ENCODE measurements at places on chromosomes 7 and 10.
A peak's percentile ranks its signal among the peaks of the same experiment; 100 is the strongest.

DNA sequence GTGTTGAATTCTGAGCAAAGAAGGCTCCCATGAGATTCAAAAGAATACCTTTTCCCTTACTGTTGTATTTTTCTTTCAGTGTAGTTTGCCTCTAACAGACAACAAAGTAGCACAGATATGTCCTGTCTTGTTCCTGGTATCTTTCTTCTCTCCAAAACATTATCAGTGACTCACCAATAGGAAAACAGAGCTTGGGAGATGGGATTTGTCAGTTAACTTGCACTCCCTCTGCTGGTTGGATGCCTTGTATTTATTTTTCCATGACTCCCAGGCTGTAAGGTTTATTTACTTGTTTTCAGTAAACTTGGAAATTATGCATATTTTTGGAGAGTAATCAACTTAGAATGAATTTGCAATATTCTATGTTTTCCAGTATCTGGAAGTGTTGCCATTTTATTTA, 129.7 kb downstream of the SAMD9 start:
- DNase-seq, result peak; percentile 12

GRCh38 chr10:67770537-67770936, 67.5 kb downstream of the DNAJC12 start:
- no peak for DNase-seq

- DNase-seq, result no peak
Observed at GRCh38 chr10:49744924-49745605, 17.1 kb downstream of the OGDHL start.

GRCh38 chr10:102040305-102041050, 15.5 kb downstream of the ARMH3 start:
- peak; percentile 33 for DNase-seq

DNA sequence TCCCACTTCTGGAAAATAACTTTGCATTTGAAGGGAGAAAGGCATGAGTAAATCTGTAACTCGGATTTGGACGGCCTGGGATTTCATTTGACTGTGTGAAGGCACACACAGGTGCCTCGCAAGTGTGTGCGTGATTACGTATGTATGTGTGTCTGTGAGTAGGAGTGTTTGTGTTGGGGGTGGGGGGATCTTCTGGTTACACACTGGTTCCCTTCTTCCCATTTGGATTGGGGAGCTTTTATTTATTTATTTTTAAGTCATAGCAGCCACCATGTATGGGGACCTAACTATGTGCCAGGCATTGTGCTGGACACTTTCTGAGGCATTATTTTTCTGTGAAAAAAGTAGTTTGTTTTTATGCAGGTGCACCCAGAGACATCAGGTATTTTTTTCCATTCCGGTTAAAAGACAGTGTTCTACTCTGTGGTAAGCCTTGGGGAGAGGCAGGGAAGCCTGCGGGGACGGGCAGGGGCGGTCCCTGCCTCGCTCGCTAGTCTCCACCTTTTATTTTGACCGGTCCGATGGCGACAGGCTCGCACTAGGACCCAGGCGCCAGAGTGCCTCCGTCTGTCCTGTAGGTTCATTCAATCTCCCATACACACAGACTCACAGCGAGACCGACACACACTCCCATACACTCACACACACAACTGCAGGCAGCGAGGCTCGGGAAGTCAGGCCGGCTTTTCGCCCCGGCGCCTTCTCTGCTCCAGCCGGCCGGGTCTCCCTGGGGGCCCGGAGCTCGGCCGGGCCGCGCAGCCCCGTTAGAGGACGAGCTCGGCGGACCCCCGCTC, at the start of gene MXI1:
Gene MXI1, plus strand, starts transcription at position 595 of the 794 bp plus-strand sequence. CDS start 204 bp downstream, outside the sequence.
- peak; percentile 81 for DNase-seq

- DNase-seq, result no peak
Observed at GRCh38 chr7:2710286-2710655, 22.3 kb downstream of the AMZ1 start.

DNA sequence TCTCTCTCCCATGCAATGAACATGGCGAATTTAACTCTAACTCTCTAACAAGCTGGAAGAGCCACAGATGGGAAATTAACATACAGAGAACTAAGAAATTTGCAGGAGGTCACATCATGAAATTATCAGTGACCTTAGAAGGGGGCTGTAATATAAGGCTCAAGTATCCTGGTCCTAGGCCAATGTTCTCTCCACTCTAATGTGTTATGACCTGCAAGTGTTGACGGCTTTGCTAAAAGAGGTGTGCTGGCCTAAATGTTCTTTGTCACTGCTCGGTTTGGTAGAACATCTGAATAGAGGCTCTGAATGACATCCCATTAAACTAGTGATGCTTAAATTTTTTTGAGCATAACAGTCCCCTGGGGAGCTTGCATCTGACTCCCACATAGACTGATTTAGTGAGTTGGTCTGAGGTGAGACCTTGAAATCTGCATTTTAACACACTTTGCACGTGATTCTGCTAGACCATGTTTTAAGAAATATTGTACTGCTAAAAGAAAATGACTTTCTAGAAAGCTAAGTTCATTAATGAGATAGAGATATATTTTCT, 129.3 kb downstream of the GFRA1 start:
- DNase-seq, result no peak

DNA sequence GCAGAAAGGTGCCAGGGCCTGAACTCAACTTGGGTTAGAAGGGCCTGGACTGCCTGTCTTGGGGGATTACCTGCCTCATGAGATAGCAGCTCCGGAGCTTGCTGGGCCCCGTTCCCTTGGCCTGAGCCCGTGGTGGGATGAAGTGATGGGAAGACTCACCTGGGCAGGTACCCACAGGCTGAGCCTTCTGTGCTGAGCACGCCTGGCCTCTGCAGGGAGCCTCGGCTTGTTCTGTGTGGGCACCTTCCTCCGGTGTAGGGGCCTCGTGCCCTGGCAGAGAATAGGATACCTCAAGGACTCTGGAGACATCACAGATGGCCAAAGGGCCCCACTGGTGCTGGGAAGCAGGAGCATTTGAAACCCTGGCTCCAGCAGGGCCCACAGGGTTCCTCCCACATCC, 4.5 kb downstream of the ZNF467 start:
- DNase-seq, result no peak

DNA sequence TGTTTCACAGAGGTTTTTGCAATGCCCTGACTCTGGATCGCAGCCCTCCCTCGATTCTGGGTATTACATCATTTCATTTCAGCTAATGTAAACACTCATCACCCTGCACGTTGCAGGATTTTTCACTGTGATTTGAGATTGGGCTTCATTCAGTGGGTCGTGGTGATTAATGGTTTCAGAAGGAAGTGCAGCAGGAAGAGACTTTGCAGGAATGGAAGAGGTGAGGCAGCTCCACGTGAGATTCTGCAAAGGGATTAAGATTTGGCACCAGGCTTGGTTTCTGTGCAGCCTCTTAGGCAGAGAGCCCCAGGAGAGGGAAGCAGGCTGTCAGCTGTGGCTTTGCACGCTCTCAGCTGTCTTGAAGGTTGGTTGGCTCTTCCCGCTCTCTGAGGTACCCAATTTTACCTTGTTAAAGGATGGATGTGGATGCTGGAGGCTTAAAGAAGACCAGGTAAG, 95.2 kb downstream of the PLCE1 start:
- no peak for DNase-seq

- DNase-seq, result no peak
Observed at GRCh38 chr7:113373863-113374262, 255.5 kb upstream of the SMIM30 start.

- DNase-seq, result no peak
Observed at GRCh38 chr10:125158275-125158600, 2.1 kb downstream of the CTBP2 start.

DNA sequence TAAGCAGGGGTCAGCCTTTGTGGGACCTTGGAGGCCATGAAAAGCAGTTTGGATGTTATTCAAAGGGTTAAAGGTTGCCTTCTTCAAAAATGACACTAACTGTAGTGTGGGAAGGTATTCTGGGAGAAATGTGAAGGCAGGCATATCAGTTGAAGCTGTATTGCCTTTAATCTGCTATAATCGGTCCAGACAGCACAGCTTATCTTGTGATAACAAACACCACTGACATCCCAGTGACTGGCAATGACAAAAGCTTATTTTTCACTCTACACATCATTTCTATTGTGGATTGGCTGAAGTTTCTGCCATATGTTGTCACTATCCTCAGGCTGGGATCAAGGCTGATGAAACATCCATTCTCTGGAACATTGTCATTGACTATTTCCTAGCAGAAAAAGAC, 1149.2 kb downstream of the GRM8 start:
- no peak for DNase-seq

DNA sequence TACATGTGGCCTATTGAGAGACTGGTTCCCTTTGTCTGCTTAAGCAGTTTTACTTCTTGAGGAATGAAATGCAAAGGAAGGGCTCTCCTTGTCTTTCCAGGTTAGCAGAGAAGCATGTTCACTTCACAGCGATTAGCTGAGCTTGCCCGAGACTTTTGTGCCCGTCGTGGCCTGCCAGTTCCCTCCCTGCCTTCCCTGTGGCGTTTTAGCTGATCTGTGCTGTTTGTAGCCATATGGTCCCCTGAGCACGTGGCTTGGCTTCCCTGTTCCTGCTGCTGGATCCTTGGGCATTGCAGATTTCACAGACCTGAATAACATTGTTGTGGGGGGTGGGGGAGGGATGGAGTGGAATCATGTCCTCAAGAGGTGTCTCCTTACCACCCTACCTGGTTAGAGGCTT, 61.8 kb downstream of the SND1 start:
- no peak for DNase-seq

GRCh38 chr7:106430535-106431455, 146.0 kb upstream of the NAMPT start:
- DNase-seq, result no peak

DNA sequence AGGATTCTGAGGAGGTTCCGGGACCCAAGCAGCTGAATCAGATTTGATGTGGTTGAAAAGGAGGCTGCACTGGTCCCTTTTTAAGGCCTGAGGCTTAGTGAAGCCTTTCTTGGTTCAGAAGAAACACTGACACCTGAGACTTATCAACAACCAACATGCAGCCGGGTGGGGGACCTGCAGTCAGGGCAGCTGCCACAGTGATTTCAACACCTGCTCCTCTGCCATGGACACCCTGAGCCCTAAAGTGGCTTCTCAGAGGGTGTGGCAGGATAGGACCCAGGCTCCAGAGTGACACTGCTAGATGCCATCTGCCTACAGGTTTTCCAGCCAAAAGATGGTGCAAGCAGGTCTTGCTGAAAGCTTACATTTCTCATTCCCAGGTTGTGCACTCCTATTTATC, 99.3 kb downstream of the COL13A1 start:
- no peak for DNase-seq

DNA sequence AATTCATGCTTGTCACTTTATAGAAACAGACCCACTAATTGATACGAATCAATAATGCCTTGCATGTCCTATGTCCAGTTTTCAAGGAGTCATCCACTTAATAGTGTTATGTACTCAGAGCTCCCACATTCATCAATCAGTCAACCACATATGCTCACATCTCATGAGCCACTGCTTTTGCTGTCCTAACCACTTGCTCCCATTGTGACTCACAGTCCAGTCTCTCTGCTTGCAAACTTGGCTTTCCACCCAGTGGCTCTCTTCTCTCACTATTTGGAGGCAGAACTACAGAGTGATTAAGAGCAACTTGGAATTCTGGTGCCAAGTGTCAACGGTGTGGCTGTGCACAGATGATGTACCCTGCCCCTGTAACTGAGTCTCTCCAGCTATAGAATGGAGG, 166.0 kb downstream of the SNX13 start:
- peak; percentile 46 for DNase-seq

DNA sequence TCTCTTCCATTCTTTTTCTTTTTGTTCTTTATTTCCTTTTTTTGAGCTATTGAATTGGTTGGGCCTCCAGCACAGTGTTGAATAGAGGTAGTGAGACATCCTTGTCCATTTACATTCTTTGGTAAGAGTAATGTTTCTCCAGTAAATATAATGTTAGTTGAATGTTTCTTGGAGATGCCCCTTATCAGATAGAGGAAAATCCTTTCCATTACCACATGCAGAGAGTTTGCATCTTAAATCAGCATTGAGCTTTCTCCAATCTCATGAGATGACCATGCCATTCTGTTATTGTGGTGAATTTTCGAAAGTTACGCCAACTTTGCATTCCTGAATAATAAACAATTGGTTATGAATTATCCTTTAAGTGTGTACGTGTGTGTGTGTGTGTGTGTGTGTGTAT, 127.7 kb downstream of the DNAH11 start:
- no peak for DNase-seq

GRCh38 chr10:70164163-70164562, 6.2 kb downstream of the SAR1A start:
- DNase-seq, result no peak

GRCh38 chr7:23410446-23411183, 59.7 kb downstream of the IGF2BP3 start:
- no peak for DNase-seq

DNA sequence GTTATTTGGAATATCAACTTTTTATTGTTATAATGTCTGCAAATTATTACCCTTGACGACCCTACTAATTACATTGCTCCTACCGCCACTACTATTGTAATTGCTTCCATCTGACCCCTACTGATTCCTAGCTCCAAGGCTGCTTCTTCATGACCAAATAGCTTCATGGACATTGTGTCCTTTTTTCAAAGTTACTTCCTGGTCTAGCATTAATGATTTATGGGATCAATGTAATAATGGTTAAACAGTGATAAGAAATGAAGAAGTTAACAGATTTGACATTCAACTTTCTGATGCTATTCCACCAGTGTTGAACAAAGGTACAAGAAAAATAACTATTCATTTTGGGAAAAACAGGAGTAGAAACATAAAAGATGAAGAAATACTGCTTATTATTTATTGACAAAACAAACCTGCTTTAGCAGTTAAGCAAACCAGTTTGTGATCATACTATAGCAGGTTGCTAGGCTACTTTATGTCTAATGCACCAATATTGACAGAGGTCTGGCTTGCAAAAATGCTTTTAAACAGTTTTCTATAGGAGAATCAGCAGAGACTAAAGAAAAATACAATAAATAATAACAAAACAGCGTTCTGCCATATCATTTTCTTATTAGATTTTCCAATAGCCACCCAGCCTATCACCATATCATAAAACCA, 125.8 kb downstream of the PCLO start:
- DNase-seq, result no peak

DNA sequence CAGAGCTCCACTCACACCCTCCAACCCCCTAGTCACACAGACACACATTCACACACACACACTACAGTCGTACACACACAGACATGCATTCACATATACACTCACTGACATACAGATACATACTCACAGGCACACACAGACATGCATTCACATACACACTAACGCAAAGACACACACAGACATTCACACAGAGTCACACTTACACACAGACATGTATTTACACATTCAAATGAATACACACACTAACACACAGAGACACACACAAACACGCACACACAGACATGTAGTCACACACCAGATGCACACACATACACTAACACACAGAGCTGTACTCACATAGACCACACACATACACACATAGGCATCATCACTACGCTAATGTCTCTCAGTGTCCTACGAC, 58.0 kb upstream of the MYL10 start:
- no peak for DNase-seq

- DNase-seq, result no peak
Observed at GRCh38 chr10:35504132-35504531, 101.0 kb upstream of the GJD4 start.

- no peak for DNase-seq
Observed at GRCh38 chr10:3046981-3047547, 20.3 kb upstream of the PFKP start.
